ENCODE measurements at places on chromosomes 1 and 21.

DNA sequence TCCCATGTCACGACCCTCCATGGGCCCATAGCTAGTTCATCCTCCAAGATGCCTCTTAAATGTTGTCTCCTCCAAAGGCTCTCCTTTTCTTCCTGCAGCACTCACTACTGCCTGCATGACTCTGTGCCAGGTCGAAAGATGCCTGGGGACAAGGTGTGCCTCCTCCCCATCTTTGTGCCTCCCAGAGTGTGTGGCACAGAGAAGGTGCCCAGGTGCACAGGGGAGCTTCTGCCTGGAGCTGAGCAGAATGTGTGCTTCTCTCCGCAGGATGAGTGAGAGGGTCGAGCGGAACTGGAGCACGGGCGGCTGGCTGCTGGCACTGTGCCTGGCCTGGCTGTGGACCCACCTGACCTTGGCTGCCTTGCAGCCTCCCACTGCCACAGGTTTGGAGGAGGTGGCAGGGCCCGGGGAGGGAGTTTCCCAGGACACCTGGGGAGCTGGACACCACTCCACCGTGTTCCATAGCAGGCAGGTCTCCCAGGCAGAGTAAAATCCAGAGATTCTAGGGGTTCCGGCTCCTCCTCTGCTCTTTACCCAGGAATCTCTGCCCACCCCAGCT lies 6.9 kb upstream of the PPM1J start:
- no peak for DNase-seq

- no peak for DNase-seq
Measured at GRCh38 chr1:21874778-21875547, 62.1 kb downstream of the HSPG2 start.

- DNase-seq, result no peak
Measured at GRCh38 chr1:10374442-10374860, 24.4 kb upstream of the PGD start.

DNA sequence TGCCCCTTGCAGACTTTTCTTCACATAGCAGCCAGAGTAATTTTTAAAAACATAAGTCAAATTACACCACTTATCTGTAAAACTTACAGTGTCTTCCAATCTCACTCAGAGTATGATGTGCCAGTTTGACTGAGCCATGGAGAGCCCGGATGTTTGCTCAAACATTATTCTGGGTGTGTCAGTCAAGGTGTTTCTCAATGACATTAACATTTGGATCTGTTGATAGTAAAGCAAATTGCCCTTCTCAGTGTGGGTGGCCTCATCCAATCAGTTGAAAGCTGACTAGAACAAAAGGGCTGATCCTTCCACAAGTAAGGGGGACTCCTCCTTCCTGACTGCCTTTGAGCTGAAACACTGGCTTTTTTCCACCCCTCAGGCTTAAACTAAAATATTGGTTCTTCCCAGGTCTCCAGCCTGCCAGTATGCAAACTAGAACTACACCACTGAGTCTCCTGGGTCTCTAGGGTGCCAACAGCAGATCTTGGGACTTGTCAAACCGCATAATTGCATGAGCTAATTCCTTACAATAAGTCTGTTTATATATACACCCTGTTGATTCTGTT lies 157.9 kb upstream of the CTTNBP2NL start:
- DNase-seq, result no peak

- no peak for DNase-seq
Measured at GRCh38 chr1:7595336-7595735, 175.8 kb upstream of the VAMP3 start.

GRCh38 chr1:10630661-10631120 lies 155.9 kb downstream of the PEX14 start:
- no peak for DNase-seq

GRCh38 chr1:53737648-53738204 lies 1.2 kb downstream of the GLIS1 start:
- DNase-seq, result no peak

DNA sequence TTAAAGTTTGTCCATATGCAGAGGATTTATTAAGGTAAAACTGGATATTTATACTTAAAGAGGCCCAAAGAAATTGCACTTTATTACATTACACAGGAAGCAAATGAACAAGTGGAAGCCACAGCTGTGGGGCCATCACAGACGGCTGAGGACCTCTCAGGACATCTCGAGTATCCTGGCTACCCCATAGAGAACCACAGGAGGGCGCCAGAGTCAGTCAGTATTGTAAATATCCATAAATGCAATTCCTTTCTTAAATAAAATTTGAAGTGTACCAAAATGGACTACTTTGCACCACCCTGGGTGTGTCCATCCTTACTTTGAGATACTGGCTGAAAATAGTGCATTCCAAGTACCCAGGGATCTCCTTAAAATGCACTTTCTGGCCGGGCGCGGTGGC lies 257.2 kb downstream of the MRPL39 start:
- DNase-seq, result peak; percentile 65

GRCh38 chr1:168379104-168379860 lies 98.6 kb downstream of the TBX19 start:
- DNase-seq, result peak; percentile 73

- no peak for DNase-seq
Measured at GRCh38 chr1:46309401-46310159, 6.1 kb downstream of the UQCRH start.

DNA sequence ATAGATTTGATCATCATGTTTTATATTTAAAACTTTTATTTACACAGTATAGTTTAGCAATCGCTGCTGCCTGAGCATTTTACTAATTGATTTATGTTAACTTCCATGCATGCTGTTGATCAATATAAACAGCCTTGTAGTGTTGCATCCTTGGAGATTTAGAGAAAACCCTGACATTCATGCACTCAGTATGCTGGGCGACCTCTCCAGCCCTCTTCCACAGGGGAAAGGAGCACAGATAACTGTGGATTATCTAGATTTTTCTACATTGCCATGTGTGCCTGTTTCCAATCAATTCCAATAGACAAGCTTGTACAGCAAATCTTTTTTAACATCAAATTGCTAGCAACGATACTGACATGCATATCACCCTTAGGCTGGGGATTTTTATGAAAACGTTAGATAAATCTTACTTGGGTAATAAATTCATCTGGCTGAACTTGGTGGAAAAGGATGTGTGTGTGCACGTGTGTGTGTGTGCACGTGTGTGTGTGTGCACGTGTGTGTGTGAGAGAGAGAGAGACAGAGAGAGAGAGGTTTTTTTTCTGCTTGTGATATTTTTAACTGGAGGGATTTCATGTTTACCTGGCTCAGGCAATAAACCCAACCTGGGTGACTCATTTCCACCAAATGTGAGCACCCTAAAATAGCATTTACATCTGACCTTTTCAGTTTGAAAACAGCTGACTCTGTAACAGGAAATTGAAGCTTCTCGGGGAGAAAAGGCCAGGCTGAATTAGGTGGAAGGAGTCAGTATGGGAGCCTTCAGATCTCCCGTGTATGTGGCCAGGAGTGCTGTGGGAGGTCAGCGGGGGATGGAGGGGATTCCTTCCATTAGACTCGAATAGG lies 339.8 kb downstream of the PRDM2 start:
- no peak for DNase-seq

DNA sequence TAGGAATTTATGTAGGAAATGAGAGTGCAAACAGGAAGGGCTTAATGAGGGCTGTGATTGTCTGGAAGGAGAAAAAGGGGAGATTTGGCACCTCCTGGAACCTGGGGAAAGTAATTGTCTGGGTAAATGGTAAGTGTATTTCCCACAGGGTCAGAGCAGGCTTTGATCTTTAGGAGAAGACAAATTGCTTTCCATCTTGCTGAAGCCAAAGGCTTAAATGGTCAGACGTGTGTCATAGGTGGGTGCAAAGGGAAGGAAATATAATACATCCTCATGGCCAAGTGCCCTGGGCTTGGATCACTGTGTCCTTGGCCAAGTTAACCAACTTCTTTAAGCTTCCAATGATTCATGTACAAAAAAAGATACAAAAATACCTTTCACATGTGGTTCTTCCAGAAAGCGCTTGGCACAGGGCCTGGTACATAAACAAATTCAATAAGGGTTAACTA lies 1.3 kb upstream of the DUSP23 start:
- DNase-seq, result peak; percentile 67

GRCh38 chr1:246647113-246647512 lies 77.1 kb upstream of the SCCPDH start:
- peak; percentile 54 for DNase-seq

GRCh38 chr21:32248571-32249461 lies 30.0 kb downstream of the MIS18A start:
- DNase-seq, result no peak

DNA sequence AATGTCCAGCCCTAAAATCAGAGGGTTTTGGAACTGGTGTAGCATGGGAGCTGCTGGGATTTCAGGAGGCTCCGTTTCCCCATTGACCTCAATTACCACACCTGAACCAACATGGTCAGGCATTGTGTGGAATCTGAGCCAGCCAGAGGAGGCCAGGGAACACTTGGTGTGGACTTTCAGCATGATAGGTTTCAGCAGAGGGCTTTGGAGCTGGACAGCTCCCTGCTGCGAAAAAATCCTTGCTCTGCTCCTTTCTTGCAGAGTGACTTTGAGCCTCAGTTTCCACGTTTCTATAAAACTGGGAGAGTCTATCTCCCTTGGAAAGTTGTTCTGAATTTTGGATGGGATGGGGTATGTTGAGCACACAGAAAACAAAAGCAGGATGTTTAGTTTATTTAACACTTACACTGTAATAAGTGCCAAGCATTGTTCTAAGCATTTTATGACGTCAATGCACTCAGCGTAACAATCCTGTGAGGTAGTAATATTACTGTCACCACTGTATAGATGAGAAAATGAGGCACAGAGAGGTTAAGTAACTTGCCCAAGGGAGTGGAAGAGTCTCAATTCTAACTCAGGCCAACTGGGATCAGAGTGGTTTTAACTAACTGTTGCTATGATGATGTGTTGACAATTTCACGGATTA lies 168.0 kb downstream of the GRIK3 start:
- no peak for DNase-seq
